ENCODE measurements at places on chromosomes 1 and 21. TPM values are rescaled to one million over a fixed set of nuclear protein-coding genes. Genes with fewer than 3 reads are reported as not detected.

CBR1 gene
- total RNA-seq, result 4.2 TPM

DNA sequence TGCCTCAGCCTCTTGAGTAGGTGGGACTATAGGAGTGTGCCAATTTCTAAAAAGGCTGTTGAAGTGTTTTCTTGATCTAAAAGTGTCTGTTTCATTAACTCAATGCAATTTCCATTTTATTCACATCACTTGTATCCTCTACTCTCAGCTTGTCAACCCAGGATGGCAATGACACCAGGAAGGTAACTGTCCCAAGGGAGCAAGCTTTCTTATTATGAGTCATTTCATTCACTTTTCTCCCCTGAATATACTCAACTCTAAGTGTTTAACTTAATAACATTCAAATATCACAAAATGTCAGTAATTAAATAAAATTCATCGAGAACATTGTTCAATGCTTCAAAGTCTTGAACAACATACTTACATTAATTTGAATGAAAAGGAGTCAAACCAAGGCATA, 22.9 kb upstream of the GFI1 start:
- peaks cover 2% of the 10 kb centered on the region for H3K4me1 ChIP-seq
- H3K27me3 ChIP-seq, result no peaks in the 10 kb centered on the region
- H3K36me3 ChIP-seq, result no peaks in the 10 kb centered on the region
- no peak overlapping the region for H3K4me3 ChIP-seq
- no peak for DNase-seq
- no peak overlapping the region for H3K27ac ChIP-seq

- DNase-seq, result no peak
- H3K36me3 ChIP-seq, result no peaks in the 10 kb centered on the region
- H3K4me3 ChIP-seq, result no peak overlapping the region
- peaks cover 22% of the 10 kb centered on the region for H3K27me3 ChIP-seq
Observed at GRCh38 chr1:13948888-13949391, 249.0 kb downstream of the PRDM2 start.

- no peak for DNase-seq
- H3K4me3 ChIP-seq, result no peak overlapping the region
- no peaks in the 10 kb centered on the region for H3K27me3 ChIP-seq
- H3K4me1 ChIP-seq, result peaks cover 25% of the 10 kb centered on the region
- no peaks in the 10 kb centered on the region for H3K36me3 ChIP-seq
Observed at GRCh38 chr1:52738893-52739292, 12.6 kb downstream of the ZYG11B start.

DNA sequence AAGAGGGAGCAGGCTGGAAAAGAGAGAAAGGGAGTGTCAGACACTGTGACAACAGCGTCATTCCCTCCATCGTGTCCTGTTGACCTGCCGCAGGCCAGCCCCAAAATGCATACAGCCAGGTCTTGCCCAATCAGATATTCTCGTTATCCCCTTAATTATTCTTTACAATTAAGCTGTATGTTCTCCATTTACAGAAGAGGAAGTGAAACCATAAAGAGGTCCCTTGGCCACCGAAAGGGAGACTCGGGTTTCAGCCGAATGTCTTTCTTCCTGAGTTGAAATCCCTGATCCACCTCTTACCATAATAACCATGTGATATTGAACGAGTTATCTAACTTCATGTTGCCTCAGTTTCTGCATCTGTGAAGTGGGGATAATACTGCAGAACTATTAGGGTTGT, 70.5 kb downstream of the IGSF21 start:
- no peak overlapping the region for H3K4me3 ChIP-seq
- no peak for DNase-seq
- no peak overlapping the region for H3K27ac ChIP-seq
- peaks cover 66% of the 10 kb centered on the region for H3K27me3 ChIP-seq
- H3K4me1 ChIP-seq, result no peaks in the 10 kb centered on the region

ADGRB2 gene
- total RNA-seq, result 1.0 TPM

SELL gene
- 205 TPM for total RNA-seq
